ENCODE measurements at places on chromosomes 16 and 17. TPM values are rescaled to one million over a fixed set of nuclear protein-coding genes. Genes with fewer than 3 reads are reported as not detected.

The PPP1R27 gene
- not detected for total RNA-seq

The ATP2A3 gene
- 7.5 TPM for total RNA-seq

The SLC16A6 gene
- total RNA-seq, result 0.98 TPM

The TNFRSF13B gene
- not detected for total RNA-seq

The MT1E gene
- total RNA-seq, result 2,492 TPM

The IL34 gene
- not detected for total RNA-seq

The AGRP gene
- not detected for total RNA-seq

The RRAD gene
- total RNA-seq, result 4.2 TPM

The MPV17L gene
- 20.0 TPM for total RNA-seq

The UBFD1 gene
- total RNA-seq, result 45.2 TPM

The CCL11 gene
- total RNA-seq, result not detected

The CCL8 gene
- not detected for total RNA-seq

The LGALS9C gene
- total RNA-seq, result not detected

The TAX1BP3 gene
- total RNA-seq, result 74.7 TPM

The KRTAP9-8 gene
- not detected for total RNA-seq

The QRICH2 gene
- 1.4 TPM for total RNA-seq

The TMEM220 gene
- 17.8 TPM for total RNA-seq

The TNS4 gene
- not detected for total RNA-seq

The SEZ6L2 gene
- total RNA-seq, result 5.6 TPM

The TK1 gene
- total RNA-seq, result 2.0 TPM

The TMC5 gene
- total RNA-seq, result 0.17 TPM

The KRT27 gene
- not detected for total RNA-seq

The TBC1D3G gene
- total RNA-seq, result not detected

The CEMP1 gene
- not detected for total RNA-seq

The HBA2 gene
- 107 TPM for total RNA-seq
